ENCODE measurements at places on chromosomes 6 and 20.
A peak's percentile ranks its signal among the peaks of the same experiment; 100 is the strongest.

GRCh38 chr20:58868795-58869194 lies 16.3 kb downstream of the GNAS start:
- DNase-seq, result peak; percentile 77

DNA sequence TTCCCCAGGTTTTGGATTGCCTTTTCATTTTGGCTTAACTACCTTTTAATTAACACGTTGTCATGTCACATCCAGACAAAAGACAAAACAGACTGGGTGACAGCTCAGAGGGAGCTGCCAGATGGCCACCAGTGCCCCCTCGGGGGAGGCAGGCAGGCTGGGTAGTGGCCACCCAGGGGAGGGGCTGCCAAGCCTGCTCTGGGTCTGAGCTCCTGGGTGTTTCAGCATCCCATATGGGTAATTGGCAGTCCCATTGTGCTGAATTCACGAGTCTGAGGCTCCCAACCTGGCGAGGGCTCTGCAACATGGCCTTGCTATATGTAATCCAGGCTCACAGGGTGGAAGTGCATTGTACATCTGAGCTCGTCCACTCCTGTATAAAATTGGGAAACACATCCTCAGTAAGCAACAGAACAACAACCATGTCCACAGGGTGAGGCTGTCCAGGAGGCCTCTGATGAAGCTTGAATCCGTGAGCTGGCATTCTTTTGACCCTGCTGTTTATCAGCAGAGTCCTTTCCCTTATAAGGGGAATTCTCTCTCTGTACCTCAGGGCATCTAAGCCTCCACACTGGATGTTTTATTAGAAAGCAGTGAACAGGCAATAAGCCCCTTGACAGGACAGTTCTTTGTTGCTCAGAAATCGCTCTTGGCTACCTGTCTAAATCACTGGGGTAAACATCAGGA lies 111.7 kb upstream of the SLC22A23 start:
- peak; percentile 34 for DNase-seq

DNA sequence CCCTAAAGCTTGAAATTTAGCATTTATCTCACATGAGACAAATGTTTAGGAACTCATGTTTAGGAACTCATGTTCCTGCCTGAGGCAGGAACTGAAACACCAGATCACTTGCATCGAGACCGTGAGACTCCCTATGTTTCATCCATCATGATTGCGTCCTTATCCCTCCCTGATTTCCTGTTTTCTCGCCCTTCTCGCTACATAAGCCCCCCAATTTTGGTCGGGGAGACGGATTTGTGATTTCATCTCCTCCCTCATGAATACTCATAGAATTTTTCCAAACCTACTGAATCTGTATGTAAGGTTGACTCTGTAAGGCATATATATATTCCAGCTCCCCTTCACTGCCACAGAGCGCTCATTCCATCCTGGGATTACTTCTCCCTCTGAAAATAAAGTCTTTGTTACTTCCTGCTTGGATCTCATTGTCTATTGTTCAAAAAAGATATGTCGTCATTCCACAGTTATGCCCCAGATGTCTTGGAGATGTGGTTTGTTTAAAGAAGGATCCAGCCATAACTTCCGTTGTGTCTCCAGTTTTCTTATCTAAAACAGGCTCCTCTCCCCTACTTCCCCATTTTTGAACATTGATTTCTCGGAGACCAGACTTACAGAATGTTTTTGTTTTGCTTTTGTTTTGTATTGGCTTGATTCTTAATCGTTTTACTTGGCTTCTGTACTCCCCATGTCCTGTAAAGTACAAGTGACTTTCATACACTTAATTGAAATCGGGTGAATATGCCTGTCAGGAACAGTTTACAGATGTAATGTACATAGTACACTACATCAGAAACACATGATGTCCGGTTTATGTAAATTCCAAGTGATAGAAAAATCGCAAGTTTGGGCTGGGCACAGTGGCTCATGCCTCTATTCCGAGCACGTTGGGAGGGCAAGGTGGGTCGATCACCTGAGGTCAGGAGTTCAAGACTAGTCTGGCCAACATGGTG lies 118.7 kb downstream of the HFE start:
- no peak for DNase-seq

- DNase-seq, result no peak
Observed at GRCh38 chr6:42973926-42974325, 5.1 kb downstream of the PEX6 start.

DNA sequence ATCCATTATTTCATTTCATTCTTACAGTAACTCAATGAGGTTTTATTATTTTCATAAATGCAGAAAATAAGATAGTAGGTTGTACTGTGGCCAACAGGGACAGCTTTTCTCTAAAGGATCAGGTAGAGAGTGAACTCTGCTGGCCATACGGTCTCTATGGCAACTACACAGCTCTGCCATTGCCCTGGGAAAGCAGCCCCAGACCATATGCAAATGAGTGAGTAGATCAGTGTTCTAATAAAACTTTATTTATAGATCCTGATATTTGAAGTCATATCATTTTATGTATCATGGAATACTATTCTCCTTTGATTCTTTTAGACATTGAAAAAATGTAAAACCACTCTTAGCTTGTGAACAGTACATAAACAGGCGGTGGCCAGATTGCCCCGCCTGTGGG lies 192.5 kb upstream of the RREB1 start:
- DNase-seq, result no peak

DNA sequence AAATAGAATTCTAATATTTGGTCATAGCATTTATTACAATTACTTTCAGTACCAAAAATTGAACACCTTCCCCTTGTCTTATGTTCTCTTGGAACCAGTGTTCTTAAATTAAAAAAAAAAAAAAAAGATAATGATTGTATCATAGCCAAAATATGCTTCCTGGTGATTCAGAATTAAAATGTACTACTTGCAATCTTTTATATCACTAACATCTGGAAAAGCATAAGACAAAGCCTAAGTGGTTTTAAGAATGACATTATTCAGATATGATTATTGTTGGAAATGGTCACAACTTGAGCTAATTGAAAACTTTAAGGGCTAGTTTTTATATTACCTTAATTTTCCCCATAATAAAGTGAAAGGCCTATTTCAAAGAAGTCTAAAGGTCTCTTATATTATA lies 493.3 kb upstream of the MARCKS start:
- no peak for DNase-seq

DNA sequence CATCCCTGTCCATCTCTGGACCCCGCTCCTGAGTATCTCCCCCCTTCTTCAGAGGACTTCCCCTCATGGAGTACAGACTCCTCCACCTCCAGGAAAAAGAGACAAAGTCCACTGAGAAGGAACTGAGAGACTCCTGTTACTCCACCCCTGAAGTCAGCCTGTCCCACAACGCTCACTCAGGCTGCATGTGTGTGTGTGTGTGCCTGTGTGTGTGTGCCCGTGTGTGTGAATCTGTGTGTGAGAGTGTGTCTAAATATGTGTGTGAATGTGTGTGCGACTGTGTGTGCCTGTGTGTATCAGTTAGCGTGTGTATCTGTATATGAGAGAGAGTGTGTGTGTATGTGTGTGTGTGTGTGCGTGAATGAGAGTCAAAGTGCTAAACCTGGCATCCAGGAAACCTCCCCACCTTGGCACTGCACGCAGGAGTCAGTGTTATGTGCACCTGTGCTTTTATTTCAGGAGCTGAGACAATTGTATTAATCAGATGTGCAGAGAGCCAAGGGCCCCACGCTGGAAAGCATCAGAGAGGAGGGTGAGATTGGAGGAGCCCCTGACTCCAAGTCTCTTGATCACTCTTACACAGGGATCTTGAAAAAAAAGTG lies 39.0 kb downstream of the HLA-A start:
- no peak for DNase-seq

DNA sequence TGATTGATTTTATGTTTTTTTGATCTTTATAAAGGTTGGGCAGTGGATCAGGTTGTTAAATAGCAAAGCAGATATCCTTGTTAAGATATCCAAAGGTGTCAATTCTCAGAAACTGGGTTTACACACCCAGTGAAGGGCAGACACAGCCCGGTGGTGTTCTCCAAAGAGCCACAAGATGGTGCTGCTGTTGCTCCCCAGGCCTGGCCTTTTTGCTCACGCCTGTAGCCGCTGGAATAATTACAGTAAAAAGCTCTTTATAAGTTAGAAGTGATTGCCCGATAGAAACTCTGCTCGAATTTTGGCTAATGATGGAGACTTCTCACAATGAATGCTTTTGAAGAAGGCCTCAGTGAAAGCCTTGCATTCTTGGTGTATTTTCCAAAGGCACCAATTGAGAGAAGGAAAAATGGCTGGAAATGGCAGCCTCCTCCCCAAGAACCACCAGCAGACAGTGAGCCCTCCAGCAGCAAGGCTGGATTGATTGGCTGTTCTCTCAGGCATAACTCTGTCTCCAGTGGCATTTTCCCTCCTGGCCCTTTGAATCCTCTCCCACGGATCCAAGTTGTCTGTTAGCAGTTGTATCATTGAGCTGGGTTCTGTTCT lies 120.5 kb upstream of the CHD6 start:
- DNase-seq, result peak; percentile 77

DNA sequence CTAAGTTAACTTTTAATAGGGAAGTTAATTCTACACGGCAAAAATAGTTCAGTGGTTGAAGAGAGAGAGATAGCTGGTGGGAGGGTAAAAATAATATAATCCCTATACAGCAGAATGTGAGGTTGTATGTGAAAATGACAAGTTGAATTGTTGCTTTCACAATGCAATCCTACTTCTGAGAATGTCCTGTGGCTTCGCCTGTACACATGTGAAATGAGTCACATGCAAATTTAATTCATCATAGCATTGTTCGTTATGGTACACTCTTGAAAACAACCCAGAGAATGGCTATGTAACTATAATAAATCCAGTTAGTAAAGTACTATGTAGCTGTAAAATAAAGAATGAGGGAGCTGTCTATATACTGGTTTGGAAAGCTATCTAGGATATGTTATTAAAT lies 46.0 kb upstream of the HINT3 start:
- no peak for DNase-seq

- DNase-seq, result peak; percentile 29
Observed at GRCh38 chr20:38353316-38353715, 7.0 kb downstream of the LBP start.

DNA sequence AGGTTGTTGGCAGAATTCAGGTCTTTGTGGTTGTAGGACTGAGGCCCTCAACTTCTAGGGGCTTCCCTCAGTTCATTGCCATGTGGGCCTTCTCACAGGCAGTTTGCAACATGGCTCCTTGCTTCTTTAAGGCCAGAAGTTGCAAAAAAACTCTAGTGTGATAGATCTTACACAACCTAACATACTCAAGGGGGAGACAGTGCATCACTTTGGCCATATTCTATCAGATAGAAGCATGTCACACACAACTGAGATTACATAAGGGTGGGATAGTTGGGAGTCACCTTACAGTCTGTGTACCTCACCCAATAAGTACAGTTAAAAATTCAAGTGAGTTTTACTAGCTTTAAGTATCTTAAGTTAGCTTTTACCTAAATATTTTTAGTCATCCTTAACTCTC lies 1.6 kb downstream of the SIRPD start:
- no peak for DNase-seq

DNA sequence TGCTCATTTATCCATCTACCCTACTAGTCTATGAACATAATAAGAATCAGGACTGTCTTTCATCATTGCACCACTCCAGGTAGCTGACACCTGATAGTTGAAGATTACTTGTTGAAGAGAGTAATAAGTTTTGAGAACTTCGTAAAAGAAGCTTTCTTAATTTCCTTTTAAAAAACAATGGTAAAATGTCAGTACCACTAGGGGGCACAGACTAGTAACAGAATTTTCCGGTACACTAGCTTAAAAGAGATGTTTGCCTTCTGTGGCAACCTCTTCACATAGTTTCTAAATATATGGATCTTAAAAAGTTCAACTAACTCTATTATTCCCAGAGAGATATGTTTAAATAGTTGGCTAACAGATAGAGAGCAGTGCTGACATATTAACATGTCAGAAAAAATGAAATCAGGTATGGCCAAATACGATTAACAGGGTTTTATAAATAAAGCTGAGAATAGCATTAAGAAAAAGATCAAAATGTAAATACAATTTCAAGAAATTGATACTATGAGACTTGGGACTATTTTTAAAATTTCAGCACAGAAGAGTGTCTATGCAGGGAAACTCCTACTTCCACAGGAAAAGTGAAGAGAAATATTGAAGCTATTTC lies 5.4 kb upstream of the KCNQ5 start:
- DNase-seq, result peak; percentile 44

DNA sequence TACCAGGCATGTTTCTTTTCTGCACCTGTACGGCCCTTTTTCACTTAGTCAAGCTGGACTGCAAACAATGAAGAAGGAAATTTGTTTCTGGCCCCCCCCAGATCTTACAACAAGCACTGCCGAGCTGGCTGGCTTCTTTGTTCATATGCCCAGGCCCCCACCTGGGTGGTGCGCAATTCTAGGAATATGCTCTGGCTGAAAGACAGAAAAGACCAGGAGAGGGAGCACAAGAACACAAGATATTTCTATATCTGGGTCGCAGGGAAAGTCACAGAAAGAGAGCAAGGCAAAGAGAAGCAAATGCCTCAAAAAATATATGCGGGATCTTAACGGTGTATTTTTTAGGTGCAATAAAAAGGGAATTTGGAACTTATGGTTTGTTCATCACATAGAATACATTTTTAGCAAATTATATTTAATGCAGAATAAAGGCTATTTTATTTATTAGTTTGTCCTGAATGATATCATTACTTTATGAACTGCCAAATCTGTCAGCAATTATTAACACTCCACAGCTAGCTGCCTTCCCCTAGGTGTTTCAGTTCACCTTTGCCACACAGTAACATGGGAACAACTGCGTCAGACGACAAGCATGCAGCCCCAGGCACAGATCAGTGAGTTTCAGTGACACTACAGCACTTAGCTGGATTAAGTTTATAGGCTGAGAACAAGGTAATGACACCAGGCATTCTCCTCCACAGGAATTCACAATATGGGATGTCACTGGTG lies 76.5 kb downstream of the GJA10 start:
- peak; percentile 76 for DNase-seq

DNA sequence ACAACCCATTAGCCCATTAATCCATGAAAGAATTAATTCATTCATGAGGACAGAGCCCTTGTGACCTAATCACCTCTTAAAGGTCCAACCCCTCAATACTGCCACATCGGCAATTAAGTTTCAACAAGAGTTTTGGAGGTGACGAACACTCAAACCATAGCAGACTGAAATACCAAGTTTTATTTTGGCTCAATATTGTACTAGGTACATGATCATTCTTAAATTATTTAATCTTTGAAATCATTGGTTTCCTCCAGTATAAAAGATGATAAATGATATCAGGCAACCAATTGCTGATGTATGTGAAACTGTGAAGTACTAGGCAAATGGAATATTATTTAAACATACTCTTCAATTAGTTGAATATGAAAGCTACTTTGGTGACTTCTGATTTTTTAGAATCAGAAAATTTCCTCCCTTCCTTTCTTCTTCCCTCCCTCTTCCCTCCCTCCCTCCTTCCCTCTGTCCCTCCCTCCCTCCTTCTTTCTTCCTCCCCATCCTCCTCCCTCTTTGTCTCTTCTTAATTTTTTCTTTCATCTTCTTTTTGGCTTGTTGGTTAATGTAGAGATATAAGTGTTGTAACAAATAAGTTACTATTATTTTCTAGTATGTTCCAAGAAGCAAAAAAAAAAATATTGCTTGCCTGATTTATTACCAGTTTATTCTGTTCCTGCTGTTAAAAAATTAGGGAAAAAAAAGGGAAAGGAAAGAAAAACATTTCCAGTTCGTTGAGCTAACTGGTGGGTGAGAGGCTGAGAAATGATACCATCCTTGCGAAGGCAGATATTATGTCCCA lies 233.9 kb upstream of the ZNF217 start:
- DNase-seq, result no peak

GRCh38 chr6:10441004-10441654 lies 26.3 kb upstream of the TFAP2A start:
- no peak for DNase-seq

- no peak for DNase-seq
Observed at GRCh38 chr6:148720406-148720805, 26.4 kb upstream of the UST start.

Measured in neural progenitor cell (in vitro differentiated cells).